Mucosa of gallbladder (tissue), 1 donor: ENCODE measurements at places on chromosomes 3 and 15.

DNA sequence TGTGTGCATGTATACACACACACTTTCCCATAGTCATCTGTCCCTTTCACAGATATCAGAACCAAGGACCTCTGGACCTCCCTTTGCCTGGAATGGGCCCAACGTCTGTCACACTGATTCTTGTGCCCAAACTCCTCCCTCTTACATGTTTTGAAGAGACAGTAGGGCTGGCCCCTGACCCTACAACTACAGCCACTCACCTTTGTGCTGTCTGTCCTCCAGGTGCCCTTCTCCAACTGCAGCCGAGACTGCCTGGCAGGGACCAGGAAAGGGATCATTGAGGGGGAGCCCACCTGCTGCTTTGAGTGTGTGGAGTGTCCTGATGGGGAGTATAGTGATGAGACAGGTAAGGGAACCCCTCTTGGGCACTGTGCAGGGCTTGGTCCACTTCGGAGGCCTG lies 43.2 kb upstream of the CSTA start:
- no peak for DNase-seq

- no peak for DNase-seq
Observed at GRCh38 chr3:100443690-100444089, 42.4 kb downstream of the LNP1 start.

DNA sequence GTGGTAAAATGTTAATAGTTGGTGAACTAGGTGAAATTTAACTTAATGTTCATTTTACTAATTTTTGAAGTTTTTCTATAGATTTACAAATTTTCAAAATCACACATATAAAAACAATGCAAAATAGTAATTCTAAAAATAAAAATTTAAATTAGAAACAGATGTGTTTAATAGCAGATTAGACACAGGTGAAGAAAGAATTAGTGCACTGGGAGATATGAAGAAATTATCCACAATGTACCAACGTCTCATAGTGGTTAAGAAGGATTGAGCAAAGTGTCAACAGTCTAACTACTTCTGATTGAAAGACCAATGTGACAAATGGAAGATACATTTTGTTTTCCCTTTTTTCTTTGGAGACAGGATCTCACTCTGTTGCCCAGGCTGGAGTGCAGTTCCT lies 26.5 kb downstream of the SPG11 start:
- DNase-seq = no peak

DNA sequence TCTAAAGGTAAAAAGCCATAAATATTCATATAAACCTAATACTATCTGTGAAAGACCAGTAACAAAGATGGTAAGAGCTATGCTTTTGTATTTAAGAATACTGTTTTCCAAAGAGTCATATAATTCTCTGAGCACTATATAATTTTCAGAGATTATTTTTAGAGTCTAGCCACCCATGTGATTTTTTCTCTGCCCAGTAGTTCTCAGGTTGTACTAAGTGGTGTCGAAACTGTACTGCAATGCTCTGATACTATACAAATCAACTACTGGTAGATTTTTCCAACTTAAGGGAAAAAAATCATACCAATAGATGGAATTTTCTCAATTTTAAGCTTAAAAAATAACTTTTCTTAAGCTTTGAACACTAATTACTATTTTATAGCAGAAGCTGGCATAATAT lies 104.8 kb downstream of the MYO5A start:
- no peak for DNase-seq

DNA sequence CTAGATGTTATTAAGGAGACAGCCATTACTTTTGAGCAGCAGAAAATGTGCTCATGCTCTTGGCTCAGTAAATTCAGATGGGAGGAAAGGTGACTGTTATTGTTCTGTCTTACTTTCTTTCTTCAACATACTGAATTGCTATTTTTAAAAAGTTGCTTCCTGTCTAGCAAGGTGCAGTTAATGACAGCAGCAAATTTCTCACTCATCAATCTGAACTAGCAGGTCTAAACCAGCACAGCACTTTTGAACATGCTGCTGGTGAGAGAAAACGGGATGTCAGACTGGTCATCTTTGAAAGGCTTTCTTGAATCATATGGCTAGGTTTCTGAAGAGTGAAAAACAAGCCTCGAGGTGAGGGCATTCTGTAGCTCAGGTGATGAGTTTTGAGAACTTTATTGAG lies 384.7 kb downstream of the MFSD1 start:
- no peak for DNase-seq

- DNase-seq = no peak
Observed at GRCh38 chr3:72597043-72597442, 251.2 kb downstream of the SHQ1 start.

GRCh38 chr3:10192953-10193691 lies 28.4 kb downstream of the IRAK2 start:
- DNase-seq = peak; percentile 35

DNA sequence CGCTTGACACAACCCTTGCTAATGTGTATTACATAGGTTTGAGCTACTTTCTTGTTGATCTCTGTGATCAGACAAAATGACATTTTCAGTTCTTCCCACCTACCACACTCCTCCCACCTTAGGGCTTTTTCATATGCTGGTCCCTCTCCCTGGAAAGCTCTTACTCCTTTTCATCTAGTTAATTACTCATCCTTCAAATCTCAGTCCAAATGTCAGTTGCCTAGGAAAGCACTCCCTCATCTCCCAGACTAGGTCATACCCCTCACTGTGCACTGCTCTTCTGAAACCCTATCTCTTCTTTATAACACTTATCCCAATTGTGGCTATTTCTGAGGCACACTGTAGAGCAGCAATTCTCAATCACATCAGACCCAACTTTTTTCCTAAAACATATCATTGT lies 7.3 kb downstream of the ZNF106 start:
- DNase-seq = no peak

DNA sequence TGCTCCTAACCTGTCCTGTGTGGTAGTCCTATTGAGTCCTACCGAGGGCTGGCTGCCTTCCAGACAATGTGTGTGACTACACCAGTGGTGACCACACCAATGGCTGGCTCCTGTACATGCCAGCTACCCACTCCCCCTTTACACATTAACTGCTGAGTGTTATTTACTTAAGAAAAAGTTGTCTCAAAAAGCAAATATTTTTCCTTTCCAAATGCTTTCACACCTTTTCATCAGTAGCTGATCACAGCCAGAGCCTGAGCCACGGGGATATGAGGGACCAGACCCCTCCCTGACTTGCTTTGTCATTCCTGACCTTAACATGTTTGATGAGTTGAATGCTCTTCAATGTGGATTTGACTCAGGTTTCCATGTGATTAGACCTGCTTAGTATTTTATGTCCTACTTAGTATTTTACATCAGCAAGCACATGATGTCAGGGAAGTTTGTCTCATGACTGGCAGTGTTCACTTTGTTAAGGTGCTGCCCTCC lies 29.6 kb upstream of the GREM1 start:
- no peak for DNase-seq

- DNase-seq = no peak
Observed at GRCh38 chr3:113736548-113737089, 9.4 kb downstream of the NAA50 start.

DNA sequence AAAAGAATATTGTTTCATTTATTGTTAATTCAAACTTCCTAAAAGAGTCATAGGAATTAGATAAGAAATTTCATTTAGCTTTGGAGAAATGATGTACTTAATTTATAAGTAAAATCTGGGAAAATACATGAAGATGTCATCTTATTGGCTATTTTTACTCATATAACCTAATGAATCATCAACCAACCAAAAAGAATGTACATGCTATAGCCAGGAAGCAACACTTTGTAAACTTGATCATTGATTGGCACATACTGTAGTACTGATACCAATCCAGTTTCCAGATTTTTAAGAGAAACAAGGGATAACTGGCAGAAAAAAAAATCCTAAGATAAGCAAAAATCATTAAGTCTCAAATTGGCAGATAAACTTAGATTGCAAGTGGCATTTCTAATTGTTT lies 207.9 kb upstream of the CDIN1 start:
- no peak for DNase-seq

DNA sequence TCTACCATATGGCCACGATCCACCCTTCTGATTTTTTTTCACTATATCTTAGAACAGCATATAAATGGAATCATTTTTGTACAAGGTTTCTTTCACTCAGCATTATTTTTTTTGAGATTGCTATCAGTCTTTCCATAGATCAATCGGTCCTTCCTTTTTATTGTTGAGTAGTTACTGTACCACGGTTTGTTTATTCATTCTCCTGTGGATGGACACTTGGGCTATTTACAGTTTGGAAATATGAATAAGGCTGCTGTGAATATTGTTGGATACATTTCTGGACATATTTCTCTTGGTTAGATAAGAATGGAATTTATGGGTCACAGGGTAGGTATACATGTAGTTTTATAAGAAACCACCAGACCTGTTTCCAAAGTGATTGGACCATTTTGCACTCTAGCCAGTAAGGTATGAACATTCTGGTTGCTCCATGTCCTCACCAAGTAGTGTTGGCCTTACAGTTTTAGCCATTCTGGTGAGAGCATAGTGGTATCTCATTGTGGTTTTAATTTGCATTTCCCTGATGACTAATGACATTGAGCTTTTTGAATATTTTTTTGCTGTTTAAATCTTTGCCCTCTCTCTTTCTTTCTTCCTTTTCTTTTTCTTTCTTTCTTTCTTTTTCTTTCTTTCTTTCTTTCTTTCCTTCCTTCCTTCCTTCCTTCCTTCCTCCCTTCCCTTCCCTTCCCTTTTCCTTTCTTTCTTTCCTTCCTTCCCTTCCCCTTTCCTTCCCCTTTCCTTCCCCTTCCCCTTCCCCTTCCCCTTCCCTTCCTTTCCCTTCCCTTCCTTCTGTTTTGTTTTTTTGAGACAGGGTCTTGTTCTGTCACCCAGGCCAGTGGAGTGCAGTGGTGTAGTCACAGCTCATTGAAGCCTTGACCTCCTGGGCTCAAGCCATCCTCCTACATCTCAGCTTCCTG lies 49.2 kb downstream of the LRRK1 start:
- no peak for DNase-seq

GRCh38 chr3:170469151-170470062 lies 50.7 kb downstream of the CLDN11 start:
- DNase-seq = no peak
